Activated CD4-positive, alpha-beta T cell treated with anti-CD3 and anti-CD28 coated beads, Interleukin-2, Interleukin-6, amounts not matched to agents 100 ng/mL and 50 ng/mL, durations not matched to agents 16 hours and 8 hours (primary cell): ENCODE measurements at places on chromosomes 7 and 10.

DNA sequence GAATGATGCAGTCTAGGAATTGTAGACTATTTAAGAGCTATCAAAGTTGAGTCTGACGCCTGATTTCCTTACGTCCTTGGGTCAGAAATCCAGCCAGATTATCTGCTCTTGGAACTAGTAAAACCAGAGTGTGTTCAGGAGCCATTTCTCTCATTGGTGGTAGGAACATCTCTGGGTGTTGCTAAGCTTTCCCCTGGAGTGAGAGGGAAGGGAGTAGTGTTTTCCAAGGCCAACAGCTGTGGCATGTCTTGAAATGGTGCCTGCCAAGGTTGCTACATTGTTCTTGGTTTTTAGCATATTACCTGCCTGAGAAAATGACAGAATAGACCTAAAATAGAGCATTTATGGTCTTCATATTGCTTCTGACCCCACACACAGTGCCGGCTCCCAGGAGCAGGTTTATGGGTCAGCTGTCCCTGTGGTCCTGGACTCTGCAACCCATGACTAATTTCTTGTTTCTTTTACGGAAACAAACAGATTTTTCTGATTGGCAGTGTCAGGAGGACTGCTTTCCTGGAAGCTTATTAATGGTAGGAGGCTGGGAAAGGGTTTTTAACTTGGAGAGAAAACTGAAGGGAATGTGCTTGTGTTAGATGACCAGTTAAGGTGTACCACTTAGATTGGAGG, 17.5 kb downstream of the GBF1 start:
- DNase-seq: no peak

DNA sequence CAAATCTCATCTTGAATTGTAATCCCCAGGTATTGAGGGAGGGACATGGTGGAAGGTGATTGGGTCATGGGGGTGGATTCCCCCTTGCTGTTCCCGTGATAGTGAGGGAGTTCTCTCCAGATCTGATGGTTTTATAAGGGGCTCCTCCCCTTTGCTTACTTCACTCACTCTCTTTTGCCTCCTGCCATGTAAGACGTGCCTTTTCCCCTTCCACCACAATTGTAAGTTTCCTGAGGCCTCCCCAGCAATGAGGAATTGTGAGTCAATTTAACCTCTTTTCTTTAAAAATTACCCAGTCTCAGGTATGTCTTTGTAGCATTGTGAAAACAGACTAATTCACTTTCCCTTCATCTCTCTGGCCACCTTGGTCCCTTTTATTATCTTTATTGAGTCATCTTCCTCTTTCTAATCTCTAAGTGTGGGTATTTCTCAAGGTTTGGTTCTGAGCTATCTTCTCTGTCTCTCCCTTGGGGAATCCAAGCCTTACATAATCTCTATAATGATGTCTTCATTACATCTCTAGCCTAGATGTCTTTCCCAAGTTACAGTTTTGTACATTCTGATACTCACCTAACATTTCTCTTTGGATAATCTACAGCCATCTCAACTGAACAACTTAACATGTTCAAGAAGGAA, 99.1 kb upstream of the JCAD start:
- no peak for DNase-seq

DNA sequence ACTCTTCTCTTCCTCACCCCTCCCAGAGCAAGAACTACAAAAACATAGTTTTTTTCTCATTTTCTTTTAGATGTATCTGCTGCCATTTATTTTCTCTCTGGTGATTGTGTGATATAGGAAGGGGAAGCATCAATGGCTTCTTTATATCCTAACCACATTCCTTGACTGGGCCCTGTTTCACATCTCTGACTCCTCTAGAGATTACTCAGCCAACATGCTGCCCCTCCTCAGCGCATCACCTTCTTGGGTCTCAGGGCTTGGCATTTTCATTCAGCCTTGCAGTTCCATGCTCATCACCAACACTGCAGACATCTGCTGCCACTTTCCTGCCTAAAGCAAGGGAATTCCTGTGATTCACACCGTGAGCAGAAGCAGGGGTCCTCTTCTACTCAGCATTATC, 705.5 kb downstream of the AUTS2 start:
- no peak for DNase-seq

GRCh38 chr10:12025591-12025990, 17.0 kb downstream of the UPF2 start:
- no peak for DNase-seq
